ENCODE measurements at places on chromosomes 13 and 19. TPM values are rescaled to one million over a fixed set of nuclear protein-coding genes. Genes with fewer than 3 reads are reported as not detected.

BICRA gene
- polyA plus RNA-seq: 13.0 TPM

POSTN gene
- 330 TPM for polyA plus RNA-seq

CCDC97 gene
- polyA plus RNA-seq: 31.0 TPM

DDX49 gene
- polyA plus RNA-seq: 40.2 TPM

CCL25 gene
- 0.15 TPM for polyA plus RNA-seq

ANGPTL4 gene
- 3.6 TPM for polyA plus RNA-seq

KATNAL1 gene
- 16.7 TPM for polyA plus RNA-seq

ZNF582 gene
- polyA plus RNA-seq: 14.8 TPM

- no peak for DNase-seq
These were observed 793 bp upstream of the SBK2 start for GRCh38 chr19:55537741-55538111.

GRCh38 chr19:44696939-44697669 lies 1.8 kb upstream of the CEACAM16 start:
- DNase-seq: peak; percentile 30

DNA sequence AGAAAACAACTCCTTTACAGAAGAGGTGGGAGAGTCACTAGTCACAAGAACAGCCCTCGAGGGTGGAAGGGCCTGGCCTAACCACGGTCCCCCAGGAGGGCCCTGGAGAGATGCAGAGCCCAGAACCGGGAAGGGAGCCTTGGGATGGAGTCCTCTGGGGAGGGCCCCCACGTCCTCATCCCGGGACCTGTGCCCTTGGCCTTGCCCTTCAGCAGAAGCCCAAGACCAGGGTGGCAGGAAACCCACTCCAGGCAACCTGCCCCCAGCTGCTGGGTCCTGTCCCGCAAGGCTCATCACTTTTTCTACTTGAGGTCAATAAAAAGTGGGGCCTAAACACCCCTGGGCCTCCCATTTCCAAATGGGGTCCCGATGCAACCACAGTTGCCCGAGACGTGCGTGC lies 2.3 kb upstream of the ATP8B3 start:
- DNase-seq: no peak

DNA sequence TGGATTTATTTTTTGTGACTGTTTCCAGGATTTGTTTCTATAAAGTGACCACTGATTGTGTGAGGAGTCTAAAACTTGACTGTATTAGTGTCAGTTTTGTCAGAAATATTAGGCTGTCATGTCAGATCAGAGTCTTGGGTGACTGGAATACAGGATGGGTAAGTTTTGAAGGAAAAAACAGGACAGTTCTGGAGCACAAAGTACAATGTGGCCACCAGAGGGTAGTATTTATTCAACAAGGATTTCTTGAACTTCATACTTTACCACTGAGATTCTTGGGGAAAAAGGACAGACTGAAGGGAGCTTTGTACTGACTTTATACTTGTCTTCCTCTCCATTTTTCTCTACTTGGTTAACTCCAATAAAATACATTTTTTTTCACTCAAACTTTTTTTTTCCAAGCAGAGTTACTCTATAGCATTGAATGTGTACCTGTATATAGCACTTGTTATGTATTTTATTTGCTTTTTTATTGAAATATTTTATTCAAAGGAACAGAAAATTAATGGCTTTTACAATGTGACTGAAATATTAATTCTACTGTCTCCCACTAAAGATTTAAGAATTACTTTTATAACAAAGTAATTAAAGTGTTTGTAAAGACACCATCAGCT lies 51.1 kb downstream of the LMO7 start:
- peak; percentile 37 for DNase-seq

GRCh38 chr19:33736158-33736557 lies 60.5 kb upstream of the KCTD15 start:
- DNase-seq: no peak

- DNase-seq: no peak
These were observed 346.5 kb downstream of the ZNF536 start for GRCh38 chr19:30718707-30719106.

DNA sequence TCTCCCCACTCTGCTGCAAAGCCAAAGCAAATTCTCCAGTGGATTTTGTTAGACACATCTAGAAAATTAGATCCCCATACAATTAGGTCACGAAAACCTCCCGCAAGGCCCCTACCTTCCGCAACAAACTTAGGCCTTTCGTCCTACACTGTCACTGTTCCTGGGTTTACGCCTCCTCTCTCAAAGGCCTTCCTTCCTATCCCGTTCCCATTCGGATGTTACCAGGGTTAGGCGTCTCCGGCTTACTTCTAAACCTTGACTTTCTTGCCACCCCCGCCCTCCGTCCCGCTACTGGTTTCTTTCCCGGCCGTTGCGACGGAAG lies 754 bp downstream of the RNF6 start:
- no peak for DNase-seq

DNA sequence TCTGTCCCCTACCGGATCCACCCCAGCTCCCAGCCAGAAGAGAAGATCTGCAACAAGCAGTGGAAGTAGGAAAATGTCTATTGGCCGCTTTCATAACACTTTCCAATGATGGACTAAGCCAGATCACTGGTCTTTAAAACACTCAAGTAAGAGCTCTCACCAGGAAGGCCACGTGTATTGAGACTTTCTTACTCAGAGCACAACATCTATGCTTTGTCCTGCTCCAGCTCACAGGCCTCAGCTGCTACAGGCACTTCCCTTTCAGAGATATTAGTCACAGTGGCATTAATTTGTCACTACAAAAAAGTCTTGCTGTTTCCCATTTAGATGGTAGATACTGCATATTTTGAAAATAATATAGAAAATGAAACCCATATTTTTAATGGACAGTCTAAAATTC lies 164.2 kb downstream of the ABCC4 start:
- DNase-seq: no peak

DNA sequence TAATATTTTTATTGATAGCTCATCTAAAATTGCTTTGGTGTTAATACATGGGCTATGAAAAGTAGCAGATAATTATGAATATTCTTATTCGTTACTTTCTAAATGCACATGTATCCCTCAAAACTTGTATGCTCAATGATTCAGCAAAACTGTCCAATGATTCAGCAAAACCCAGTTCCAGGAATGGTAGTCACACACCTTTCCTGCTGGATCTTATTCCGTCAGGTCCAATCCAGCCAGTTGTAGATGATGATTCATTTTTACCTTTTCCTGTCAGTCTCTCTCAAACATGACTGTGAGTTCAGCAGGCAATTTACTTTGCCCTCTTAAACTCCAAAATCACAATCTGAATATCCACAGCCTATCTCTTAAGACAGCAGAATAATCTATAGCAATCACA lies 1082.6 kb downstream of the EFNB2 start:
- DNase-seq: no peak

GRCh38 chr13:111139873-111140561 lies 24.9 kb downstream of the ARHGEF7 start:
- no peak for DNase-seq

DNA sequence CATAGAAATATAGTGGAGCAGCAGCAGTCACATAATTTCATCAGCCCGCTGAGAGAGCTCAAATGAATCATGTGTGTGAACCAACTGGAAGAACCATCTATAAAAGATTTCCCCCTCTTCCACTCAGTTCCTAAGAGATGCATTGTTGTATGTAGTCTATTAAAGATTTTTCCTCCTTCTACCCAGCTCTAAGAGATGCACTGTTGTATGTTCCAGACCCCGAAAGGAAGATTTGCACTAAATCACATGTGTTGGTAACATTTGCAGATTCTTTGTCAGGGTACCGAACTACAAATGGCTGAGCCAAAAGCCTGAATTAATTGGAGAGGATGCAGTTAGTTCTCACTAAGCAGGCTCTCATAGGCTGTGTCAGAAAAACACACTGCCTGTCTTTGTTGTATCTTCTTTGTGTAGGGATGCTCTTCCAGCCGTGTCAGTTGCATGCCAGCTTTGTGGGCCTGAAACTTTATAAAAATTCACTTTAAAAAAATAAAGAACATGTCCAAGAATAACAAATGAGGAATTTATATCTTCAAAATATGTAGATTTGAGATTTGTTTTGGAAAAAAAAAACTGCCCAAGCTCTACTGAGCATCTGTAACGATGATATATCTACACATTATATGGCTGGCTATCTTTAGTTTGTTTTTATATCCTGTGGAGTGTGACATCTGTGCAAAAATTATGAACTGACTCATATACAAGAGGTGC lies 223.1 kb downstream of the MZT1 start:
- DNase-seq: no peak

GRCh38 chr13:59901191-59901590 lies 262.5 kb downstream of the DIAPH3 start:
- no peak for DNase-seq

- no peak for DNase-seq
These were observed 7.5 kb upstream of the ZNF440 start for GRCh38 chr19:11806354-11807098.

DNA sequence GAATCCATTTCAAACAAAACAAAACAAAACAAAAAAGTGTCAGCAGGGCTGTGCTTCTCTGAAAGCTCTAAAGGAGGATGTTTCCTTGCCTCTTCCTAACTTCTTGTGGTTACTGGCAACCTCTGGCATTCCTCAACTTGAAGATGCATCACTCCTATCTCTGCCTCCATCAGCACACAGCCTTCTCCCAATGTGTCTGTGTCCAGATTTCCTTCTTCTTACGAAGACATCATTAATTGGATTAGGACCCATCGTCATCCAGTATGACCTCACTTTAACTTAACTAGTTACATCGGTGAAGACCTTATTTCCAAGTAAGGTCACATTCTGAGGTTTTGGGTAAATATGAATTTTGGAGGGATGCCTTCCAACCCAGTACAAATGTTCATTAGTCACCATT lies 33.8 kb upstream of the GTF2F2 start:
- DNase-seq: no peak

- no peak for DNase-seq
These were observed 715.9 kb upstream of the ATXN8OS start for GRCh38 chr13:69391756-69392155.

DNA sequence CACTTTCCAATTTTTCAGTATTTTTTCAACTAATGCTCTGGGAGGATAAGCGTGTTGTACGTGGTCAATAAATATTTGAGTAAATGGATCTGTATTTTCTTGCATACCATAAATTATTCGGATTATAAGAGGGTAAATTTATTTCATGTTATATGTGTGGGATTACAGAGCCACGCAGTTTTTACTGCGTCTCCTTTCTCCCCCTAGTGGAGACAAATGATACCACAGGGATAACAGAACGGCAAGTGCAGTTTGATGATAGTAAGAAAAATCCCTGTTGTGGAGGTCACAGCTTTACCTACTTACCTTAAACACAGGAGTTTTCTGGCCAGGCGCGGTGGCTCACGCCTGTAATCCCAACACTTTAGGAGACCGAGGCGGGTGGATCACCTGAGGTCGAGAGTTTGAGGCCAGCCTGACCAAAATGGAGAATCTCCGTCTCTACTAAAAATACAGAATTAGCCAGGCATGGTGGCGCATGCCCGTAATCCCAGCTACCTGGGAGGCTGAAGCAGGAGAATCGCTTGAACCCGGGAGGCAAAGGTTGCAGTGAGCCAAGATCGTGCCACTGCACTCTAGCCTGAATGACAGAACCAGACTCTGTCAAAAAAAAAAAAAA lies 16.8 kb downstream of the MBD3L2B start:
- peak; percentile 34 for DNase-seq

GRCh38 chr13:39058040-39058439 lies 19.8 kb downstream of the NHLRC3 start:
- no peak for DNase-seq

DNA sequence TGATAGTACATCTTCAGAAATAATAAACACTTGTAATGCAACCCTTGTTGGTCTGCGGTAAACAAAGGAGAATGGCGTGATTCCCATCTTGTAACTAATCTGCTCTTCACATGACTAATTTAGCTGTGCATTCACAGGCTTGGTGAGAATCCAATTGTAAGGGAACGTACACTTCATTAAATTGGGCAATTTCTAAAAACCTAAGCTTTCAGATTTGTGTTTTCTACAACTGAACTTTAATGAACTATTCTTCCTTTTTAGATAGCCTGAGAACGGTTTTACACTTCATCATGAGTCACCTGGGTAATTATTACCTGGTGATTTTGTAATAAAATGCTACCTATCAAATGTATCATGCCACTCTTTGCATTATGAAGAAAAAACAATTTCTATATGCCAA lies 306.9 kb downstream of the KLF5 start:
- no peak for DNase-seq

DNA sequence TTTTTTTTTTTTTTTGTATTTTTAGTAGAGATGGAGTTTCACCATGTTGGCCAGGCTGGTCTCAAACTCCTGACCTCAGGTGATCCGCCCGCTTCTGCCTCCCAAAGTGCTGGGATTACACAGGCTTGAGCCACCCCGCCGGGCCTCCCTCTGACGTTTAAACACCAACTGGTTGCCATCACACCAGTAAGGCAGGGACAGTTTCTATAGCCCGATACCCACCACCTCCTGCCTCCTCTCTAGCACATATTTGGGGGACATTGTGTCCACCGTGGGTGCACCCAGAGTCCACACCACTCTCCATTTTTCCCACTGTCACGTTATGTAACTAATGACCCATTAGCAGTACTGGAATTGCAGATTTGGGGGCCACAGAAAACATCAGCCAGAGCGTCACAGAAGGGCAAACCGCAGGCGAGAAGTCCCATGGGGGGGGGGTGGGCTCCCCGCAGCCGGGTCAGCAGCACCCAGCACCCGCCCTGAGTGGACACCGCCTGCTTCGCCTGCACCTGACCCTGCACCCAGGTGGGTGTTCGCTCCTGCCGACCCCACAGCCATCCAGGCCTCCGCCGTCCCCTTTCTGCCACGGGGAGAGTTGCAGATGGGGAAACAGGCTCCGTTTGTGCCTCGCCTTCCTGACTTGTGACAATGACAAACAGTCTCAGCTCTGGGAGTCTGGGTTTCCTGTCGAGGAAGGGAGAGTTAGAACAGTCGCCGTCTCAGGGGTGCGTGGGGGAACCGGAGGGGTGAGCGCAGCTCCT lies 3.6 kb downstream of the ONECUT3 start:
- no peak for DNase-seq

- no peak for DNase-seq
These were observed 27.6 kb upstream of the ATXN8OS start for GRCh38 chr13:70080012-70080411.

DNA sequence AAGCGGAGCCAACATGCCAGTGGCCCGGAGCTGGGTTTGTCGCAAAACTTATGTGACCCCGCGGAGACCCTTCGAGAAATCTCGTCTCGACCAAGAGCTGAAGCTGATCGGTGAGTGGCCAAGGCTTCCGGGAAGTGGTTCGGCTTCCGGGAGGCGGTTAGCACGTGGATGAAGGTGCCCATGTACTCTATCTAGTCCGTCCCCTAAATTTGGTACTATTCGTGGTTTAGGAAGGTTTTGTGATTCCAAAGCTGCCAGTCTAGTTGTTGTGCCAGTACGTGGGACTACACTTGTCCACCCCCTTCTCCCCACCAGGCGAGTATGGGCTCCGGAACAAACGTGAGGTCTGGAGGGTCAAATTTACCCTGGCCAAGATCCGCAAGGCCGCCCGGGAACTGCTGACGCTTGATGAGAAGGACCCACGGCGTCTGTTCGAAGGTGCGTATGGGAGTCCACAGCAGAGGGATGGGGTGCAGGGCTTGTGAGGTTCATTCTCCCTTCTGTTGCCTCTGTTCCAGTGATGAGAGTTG lies 579 bp downstream of the RPS9 start:
- DNase-seq: no peak

DNA sequence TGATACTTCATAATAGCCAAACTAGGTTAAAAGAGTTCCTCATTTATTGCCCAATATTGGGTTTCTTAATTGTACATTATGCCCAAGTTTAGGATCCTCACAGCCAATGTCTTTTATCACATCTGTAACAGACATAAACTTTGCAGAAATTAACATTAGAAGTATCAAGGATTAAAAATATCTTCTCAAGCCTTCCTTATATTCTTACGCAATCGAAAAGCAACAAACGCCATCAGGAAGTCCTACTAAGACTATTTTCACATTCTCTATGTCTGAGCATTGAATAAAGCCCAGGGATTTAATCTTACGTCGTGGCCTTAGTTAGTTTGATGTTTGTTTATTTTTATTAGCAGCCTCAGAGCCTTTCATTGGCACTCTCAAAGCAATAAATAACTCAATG lies 1660.4 kb upstream of the MIR17HG start:
- no peak for DNase-seq

Measured in left kidney (tissue), 8 donors.